NCI-H1048 (cell line): ENCODE measurements at places on chromosomes 12 and 14.

DNA sequence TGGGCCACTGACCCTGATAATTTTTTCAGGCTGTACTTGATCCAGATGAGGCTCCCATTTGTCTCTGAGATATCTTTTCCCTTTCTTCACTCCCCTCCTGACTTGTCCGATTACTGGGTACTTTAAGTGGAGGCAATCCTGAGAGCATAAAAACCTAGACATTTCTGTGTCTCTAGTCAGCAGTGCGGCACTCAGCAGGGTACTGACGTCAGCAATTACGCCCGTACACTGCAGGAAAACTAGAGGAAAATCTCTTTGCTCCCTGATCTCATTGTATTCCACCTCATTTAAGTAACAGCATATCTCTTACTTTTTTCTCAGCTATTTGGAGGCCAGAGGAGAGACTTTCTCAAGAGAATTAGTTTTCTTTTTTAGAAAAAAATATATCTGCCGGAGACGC lies 315.5 kb upstream of the OR4E1 start:
- no peak for DNase-seq

GRCh38 chr12:88784166-88784565 lies 203.9 kb upstream of the KITLG start:
- DNase-seq = no peak

DNA sequence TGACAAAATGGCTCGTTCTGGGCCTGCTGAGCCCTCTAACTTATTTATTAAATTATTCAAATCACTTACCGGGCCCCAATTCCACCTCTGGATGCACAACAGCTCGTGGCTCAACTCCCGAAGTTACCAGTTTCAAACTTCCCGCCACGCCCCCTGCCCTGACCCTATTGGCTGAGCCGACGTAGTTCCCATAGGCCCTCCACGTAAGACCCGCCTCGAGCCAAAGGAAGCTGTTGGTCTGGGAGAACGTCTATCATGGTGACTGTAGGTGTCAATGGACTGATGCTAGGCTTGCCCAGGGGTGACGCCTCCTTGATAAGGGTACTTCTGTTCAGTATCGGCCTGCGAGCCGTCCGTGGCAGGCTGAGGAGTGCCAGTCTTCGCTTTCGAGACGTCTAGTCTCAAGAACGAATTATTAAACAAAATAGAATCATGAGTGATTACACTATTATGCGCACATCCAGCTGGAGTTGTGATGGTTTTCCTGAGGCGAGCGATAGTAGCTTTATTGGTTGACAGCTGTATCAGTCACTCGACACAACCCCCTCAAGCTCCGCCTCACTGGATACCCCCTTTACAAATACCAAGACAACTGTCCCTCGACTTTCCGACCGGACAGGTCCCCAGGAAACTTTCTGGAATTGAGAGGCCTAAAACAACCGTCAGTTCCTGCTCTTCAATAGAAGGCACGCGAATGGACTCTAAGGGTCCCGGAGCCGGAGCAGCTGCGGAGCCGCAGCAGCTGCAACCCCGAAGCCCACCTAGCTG lies at the start of gene CDCA3:
TSS of gene CDCA3 (minus strand) at position 134 of the 768 bp plus-strand sequence. CDS start 334 bp downstream, outside the sequence.
- DNase-seq = peak; percentile 92

- DNase-seq = no peak
These were observed 100.5 kb upstream of the MDM1 start for GRCh38 chr12:68432622-68433021.
